Lung microvascular endothelial cell (primary cell): ENCODE measurements at places on chromosomes 11 and 22. TPM values are rescaled to one million over a fixed set of nuclear protein-coding genes. Genes with fewer than 3 reads are reported as not detected.

Gene ATP6V1E1
- total RNA-seq, result 106 and 141 TPM in 2 replicates

Gene CCDC15
- 1.5 and 1.6 TPM in 2 replicates for total RNA-seq

Gene FGF4
- not detected in 2 replicates for total RNA-seq

Gene SCT
- total RNA-seq, result not detected in 2 replicates

Gene DCHS1
- total RNA-seq, result 28.3 and 46.2 TPM in 2 replicates

Gene RASSF10
- total RNA-seq, result 0.60 and 1.5 TPM in 2 replicates

Gene LDHAL6A
- total RNA-seq, result not detected in 2 replicates

Gene PATE2
- total RNA-seq, result under 0.01 TPM in 1 of 2 replicates, not detected in the other

Gene FAM180B
- total RNA-seq, result not detected in 2 replicates

Gene PRR33
- total RNA-seq, result not detected in 2 replicates

Gene NLRP14
- under 0.01 TPM in 1 of 2 replicates, not detected in the other for total RNA-seq

Gene PTPRCAP
- total RNA-seq, result 0.20 TPM in 1 of 2 replicates, not detected in the other
